ENCODE measurements at places on chromosomes 13 and 19. TPM values are rescaled to one million over a fixed set of nuclear protein-coding genes. Genes with fewer than 3 reads are reported as not detected.

GRCh38 chr19:33404506-33405253, 31.2 kb downstream of the CEBPG start:
- no peaks in the 10 kb centered on the region for H3K27me3 ChIP-seq
- H3K36me3 ChIP-seq: peaks cover 3% of the 10 kb centered on the region
- H3K4me1 ChIP-seq: no peaks in the 10 kb centered on the region
- no peak overlapping the region for H3K4me3 ChIP-seq
- H3K27ac ChIP-seq: no peak overlapping the region

DNA sequence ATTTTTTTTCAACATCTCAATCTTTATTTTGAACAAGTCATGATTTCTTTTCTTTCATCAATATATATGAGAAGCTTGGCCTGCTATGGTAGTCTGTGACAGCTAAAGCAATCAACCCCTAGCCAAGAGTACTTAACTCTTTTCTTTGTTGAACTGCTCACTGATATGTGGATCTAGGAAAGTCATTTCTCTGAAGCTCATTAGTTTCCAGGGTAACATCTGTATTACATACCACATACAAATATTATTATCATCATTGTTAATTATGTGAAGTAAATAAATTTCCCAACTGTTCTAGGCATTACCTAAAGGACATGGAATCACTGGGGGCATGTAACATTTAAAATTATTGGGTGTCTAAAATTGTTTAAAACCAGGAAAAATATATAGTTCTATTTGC, 267.3 kb downstream of the DCT start:
- no peak overlapping the region for H3K27ac ChIP-seq
- H3K27me3 ChIP-seq: no peaks in the 10 kb centered on the region
- H3K36me3 ChIP-seq: no peaks in the 10 kb centered on the region
- no peak for DNase-seq

SOHLH2 gene
- not detected for total RNA-seq

- no peak for DNase-seq
- no peaks in the 10 kb centered on the region for H3K4me1 ChIP-seq
- H3K4me3 ChIP-seq: no peak overlapping the region
- peaks cover 13% of the 10 kb centered on the region for H3K27me3 ChIP-seq
- no peak overlapping the region for H3K27ac ChIP-seq
- H3K36me3 ChIP-seq: no peaks in the 10 kb centered on the region
Observed at GRCh38 chr19:30132343-30133075, 190.5 kb downstream of the URI1 start.

CFD gene
- 10.3 TPM for total RNA-seq

GRCh38 chr13:42280537-42280936, 8.6 kb downstream of the AKAP11 start:
- no peak overlapping the region for H3K4me3 ChIP-seq
- peaks cover 7% of the 10 kb centered on the region for H3K4me1 ChIP-seq
- no peaks in the 10 kb centered on the region for H3K27me3 ChIP-seq

GRCh38 chr19:17579661-17580244, 24.3 kb downstream of the COLGALT1 start:
- H3K27me3 ChIP-seq: no peaks in the 10 kb centered on the region
- H3K27ac ChIP-seq: no peak overlapping the region
- DNase-seq: no peak
- no peaks in the 10 kb centered on the region for H3K4me1 ChIP-seq
- H3K4me3 ChIP-seq: no peak overlapping the region
- H3K36me3 ChIP-seq: peaks cover 67% of the 10 kb centered on the region

DNA sequence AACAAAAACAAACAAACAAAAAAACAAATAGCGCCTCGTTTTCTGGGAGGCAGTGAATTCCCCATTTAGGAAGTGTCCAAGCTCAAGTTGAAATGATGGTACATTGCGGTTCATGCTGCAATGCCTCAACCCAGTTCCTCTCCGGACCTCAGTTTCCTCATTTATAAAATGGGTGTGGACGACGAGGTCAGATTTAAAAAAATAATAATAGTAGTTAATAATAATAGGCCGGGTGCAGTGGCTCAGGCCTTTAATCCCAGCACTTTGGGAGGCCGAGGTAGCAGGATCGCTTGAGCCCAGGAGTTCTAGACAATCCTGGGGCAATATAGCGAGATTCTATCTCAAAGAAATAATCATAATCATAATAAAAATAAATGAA, 15.5 kb upstream of the ERCC1 start:
- peak overlapping the region; percentile 43 for H3K27ac ChIP-seq
- H3K4me1 ChIP-seq: peaks cover 9% of the 10 kb centered on the region
- no peaks in the 10 kb centered on the region for H3K36me3 ChIP-seq

PDX1 gene
- not detected for total RNA-seq

CD22 gene
- 8.7 TPM for total RNA-seq

GRCh38 chr13:21297914-21298831, 121.7 kb downstream of the MRPL57 start:
- peak overlapping the region; percentile 82 for H3K4me3 ChIP-seq
- H3K36me3 ChIP-seq: peaks cover 5% of the 10 kb centered on the region
- no peaks in the 10 kb centered on the region for H3K27me3 ChIP-seq
- peaks cover 19% of the 10 kb centered on the region for H3K4me1 ChIP-seq

GRCh38 chr19:39132344-39132969, 6.9 kb downstream of the PAK4 start:
- no peaks in the 10 kb centered on the region for H3K27me3 ChIP-seq
- DNase-seq: no peak
- H3K4me3 ChIP-seq: no peak overlapping the region
- H3K27ac ChIP-seq: no peak overlapping the region
- no peaks in the 10 kb centered on the region for H3K36me3 ChIP-seq

DNA sequence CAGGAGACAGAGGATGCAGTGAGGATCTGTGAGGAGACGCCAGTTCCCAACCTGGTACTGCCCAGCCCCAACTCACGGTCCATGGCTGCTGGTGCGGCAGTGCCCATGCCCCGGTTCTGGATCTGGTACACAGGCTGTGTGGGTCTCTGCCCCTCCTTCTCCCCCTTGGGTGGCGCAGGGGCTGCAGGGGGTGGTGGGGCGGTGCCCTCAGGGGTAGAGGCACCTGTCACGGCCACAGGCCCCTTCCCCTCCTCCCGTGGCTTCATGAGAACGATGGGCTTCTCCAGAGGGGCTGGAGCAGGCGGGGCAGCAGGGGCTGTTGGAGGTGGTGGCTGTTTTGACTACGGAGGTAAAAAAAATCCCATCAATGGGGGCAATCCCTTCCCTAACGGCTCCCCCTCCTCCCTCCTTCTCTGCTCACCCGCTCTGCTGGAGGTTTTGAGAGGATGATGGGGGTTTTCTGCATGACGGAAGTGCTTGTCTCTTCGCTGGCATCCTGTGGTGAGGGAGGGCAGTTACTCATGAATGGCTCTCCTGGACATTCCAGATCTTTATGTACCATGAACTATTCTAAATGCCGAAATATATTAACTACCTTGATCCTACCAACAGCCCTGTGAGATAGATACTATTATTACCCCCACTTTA, 7.1 kb downstream of the SMG9 start:
- DNase-seq: no peak
- H3K4me3 ChIP-seq: no peak overlapping the region
- no peaks in the 10 kb centered on the region for H3K27me3 ChIP-seq

- H3K36me3 ChIP-seq: peaks cover 35% of the 10 kb centered on the region
- peak; percentile 35 for DNase-seq
- H3K4me1 ChIP-seq: peaks cover 24% of the 10 kb centered on the region
- H3K27ac ChIP-seq: no peak overlapping the region
- no peaks in the 10 kb centered on the region for H3K27me3 ChIP-seq
Observed at GRCh38 chr19:584240-585001, 5.3 kb upstream of the HCN2 start.

DNA sequence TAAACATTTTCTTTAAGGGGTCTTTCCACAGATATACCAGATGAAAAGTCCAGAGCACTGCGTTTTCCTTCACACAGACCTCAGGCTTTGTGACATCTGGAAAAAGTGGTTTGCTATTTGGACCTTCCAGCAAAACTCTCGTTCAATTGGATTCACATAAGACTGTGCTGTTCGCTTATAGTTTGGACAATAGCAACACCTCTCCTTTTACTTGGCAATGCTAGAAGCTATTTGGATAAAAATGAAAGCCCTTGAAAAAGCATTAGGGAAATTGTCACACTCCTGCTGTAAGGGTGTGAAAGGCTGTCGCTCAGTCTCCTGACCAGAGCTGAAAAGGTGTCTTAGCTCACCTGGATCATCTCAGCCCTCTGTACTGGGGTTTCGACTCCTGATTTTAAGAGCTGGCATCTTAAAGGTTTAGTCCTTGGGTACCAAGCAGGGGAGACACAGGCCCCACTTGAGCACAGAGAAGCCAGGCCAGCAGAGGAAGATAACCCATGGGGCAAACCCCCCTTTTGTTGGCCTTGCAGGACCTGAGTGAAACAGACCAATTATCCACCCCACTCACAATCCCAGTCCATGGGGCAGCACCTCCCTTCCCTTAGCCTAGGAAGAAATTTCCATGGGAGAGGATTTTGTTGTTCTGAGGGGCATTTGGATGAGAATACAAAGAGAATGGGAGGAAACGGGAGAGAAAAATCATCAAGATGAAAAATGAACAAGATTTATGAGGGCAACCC, 257.6 kb downstream of the DLEU7 start:
- DNase-seq: no peak
- H3K36me3 ChIP-seq: no peaks in the 10 kb centered on the region

- DNase-seq: no peak
- H3K4me3 ChIP-seq: no peak overlapping the region
- H3K27me3 ChIP-seq: no peaks in the 10 kb centered on the region
- H3K4me1 ChIP-seq: peaks cover 15% of the 10 kb centered on the region
- H3K27ac ChIP-seq: no peak overlapping the region
- H3K36me3 ChIP-seq: no peaks in the 10 kb centered on the region
Observed at GRCh38 chr13:74015137-74015536, 119.1 kb downstream of the KLF12 start.

DNA sequence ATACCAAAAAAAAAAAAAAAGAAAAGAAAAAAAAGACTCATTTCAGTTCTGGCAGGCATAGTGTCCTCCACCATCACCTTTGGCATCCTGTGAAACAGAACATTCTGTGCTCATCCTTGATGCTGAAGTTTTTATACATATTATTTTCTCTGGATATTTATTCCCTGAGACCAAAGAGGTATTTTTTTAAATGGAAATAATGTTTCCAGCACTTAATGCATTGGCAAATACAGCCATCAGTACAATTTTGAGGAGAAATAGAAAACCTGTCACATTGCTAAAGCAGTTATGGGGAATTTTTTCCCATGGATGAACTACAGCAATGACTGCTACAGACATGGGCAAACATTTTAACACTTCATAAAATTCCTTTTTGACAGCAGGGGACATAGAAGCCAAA, 312.4 kb downstream of the DNAJC15 start:
- no peak overlapping the region for H3K4me3 ChIP-seq
- H3K4me1 ChIP-seq: no peaks in the 10 kb centered on the region
- no peak overlapping the region for H3K27ac ChIP-seq
- peaks cover 3% of the 10 kb centered on the region for H3K27me3 ChIP-seq
- H3K36me3 ChIP-seq: no peaks in the 10 kb centered on the region
- no peak for DNase-seq

DNA sequence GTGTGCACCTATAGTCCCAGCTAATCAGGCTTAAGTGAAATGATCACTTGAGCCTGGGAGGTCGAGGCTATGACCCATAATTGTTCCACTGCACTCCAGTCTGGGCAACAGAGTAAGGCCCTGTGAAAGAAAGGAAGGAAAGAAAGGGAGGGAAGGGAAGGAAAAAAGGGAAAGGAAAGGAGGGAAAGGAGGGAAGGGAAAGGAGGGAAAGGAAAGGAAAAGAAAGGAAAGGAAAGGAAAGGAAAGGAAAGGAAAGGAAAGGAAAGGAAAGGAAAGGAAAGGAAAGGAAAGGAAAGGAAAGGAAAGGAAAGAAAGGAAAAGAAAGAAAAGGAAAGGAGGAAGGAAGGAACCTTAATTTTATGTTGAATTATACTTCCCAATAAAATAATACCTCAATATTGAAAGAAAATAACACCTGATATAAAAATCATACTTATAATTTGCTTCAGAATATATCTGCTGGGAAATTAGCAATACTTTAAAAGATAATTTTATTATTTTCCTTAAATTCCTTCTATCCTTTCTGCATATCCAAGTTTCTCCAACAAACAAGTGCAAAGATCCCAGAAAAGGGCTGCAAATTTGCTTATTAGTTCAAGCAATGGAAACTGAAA, 177.3 kb downstream of the KLF12 start:
- H3K27me3 ChIP-seq: no peaks in the 10 kb centered on the region
- no peak overlapping the region for H3K4me3 ChIP-seq
- DNase-seq: no peak

- no peaks in the 10 kb centered on the region for H3K27me3 ChIP-seq
- no peak overlapping the region for H3K27ac ChIP-seq
- no peak for DNase-seq
- H3K4me1 ChIP-seq: no peaks in the 10 kb centered on the region
- no peaks in the 10 kb centered on the region for H3K36me3 ChIP-seq
Observed at GRCh38 chr13:63731896-63732295, 2316.2 kb upstream of the PCDH20 start.

DNA sequence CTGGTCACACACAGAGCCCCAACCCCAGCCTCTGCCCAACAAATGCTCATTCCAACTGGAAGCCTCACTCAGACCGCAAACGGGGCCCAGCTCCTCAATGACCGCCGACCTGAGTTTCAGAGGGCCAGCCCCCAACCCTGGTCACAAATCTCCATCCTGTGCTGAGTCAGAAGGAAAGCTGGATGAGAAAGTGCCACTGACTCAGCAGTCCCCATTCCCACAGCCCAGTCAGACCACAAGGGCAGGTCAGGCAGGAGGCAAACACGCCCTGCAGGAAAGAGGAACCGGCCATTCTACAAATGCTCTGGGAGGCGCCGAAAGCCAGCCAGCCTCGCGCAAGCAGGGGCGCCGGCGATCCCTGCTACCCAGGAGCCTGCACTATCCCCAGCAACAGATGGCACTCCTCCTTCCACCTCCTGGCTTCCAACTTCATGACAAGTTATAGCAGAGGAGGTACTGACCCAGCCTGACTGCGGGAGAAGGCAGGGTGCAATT, 14.1 kb upstream of the PRKD2 start:
- no peaks in the 10 kb centered on the region for H3K4me1 ChIP-seq
- H3K27ac ChIP-seq: no peak overlapping the region
- H3K27me3 ChIP-seq: no peaks in the 10 kb centered on the region
- H3K36me3 ChIP-seq: peaks cover 88% of the 10 kb centered on the region
- no peak for DNase-seq
- H3K4me3 ChIP-seq: no peak overlapping the region

GRCh38 chr19:55440411-55441105, 2.5 kb downstream of the SHISA7 start:
- peak overlapping the region; percentile 20 for H3K4me3 ChIP-seq
- no peak for DNase-seq
